ENCODE measurements at places on chromosomes 3 and 15.

- peak; percentile 68 for DNase-seq
These were observed at the start of gene RFTN1 for GRCh38 chr3:16513141-16514020. Gene RFTN1 (minus strand): TSS chr3:16513699. CDS start chr3:16493869, 19,830 bp downstream.

GRCh38 chr3:8619548-8619947 is 25.1 kb downstream of the SSUH2 start:
- no peak for DNase-seq

GRCh38 chr3:154614601-154615000 is 184.6 kb upstream of the GPR149 start:
- no peak for DNase-seq

GRCh38 chr3:146739203-146739671 is 134.1 kb upstream of the PLSCR5 start:
- no peak for DNase-seq

DNA sequence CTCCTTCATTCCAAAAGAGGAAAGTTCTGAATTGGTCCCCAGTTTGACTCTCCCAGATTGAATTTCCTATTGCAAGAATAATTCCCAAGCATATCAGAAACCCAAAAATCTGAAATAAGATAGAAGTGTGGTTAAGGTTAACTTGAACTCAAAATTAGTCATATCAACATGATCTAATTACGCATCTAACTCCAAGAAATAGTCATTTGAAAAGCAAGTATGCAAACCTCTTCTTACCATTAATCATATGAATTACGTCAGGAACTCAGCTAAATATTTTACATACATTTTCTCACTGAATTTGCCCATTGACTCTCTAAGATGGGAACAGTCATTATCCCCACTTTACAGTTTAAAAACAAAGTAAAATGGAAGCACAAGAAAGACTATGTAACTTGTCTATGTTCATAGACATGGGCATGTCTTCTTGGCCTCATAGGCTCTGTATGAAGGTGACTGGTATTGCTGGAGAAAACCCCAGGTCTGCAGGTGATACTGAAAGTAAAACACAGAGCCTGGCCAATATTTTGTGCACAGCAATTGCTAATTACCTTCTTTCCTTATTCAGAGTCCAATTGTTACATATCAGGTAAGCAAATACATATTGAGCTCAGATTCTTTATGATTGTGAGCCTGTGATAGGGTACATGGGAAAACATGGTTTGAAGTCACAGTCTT is 139.2 kb downstream of the ATP8B4 start:
- DNase-seq: no peak

DNA sequence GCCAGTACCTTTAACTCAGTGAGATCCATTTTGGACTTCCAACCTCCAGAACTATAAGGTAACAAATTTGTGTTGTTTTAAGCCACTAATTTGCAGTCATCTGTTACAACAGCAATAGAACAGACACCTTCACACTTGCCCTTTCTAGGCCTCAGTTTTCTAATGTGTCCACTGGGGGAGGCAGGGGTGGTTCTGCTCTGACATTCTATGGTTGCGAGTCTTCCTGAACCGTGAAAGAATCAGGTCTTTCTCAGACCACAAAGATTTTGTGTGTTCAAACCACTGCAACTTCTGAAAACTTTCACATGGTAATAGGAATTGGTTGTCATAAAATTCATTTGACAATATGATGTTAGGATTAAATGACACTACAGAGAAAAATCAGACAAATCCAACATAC is 26.8 kb upstream of the CSTA start:
- peak; percentile 44 for DNase-seq

GRCh38 chr3:174720717-174721116 is 138.4 kb upstream of the NAALADL2 start:
- DNase-seq: no peak

GRCh38 chr3:111539351-111540331 is 2.4 kb upstream of the CD96 start:
- peak; percentile 69 for DNase-seq

DNA sequence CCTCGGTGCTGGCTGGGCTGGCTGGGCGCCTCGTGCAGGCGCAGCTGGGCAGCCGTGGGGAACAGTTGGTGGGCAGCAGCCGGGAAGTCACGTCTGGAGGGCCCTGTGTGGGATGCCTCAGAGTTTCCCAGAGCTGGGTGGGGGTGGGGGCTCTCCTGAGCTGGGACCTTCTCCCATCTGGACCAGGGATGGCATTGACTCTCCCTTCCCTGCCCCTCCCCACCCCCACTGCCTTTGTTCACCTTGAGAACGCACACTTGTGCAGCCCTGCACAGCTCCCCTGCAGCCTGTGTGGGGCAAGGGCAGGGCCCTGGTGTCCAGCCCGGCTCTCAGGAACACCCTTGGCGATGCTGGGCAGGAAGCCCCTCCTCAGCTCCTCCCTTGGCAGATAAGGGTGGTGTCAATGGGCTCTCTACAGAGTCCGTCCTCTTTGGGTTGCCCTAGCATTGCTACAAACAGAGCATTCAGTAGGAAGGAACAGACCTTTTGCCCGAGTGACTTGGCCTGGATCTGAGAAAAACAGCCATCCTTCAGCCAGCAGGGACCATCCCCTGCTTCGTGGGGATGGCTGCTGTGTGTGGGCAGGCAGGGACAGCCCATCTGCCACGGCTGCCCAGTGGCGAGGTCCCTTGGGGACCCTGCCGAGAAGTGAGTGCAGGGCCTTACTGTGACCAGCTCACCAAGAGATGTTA is 25.5 kb upstream of the KLF13 start:
- DNase-seq: peak; percentile 7

DNA sequence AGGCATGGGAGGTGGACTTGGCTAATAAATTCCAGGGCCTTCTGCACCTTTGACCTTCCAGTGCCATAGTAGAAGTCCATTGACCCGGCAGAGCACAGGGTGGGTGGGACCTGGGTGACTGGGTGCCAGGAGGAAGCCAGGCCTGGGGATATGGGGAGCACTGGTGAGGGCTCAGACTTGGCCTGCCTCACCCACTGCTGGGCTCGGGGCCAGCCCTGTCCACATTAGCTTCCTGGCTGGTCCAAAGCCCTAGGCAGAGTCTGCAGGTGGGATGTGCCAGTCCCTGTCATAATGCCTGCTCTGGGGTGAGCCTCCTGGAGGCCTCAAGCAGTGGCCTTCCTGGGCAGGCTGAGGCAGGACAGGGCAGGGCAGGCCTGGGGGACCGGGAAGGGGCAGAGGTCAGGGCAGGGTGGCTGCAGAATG is 38.1 kb upstream of the CHRNB4 start:
- DNase-seq: no peak

- no peak for DNase-seq
These were observed 247.2 kb downstream of the SHQ1 start for GRCh38 chr3:72601060-72601459.

- no peak for DNase-seq
These were observed 159.6 kb upstream of the KCNH8 start for GRCh38 chr3:18988614-18989229.

- no peak for DNase-seq
These were observed 14.8 kb upstream of the SEMA5B start for GRCh38 chr3:123042413-123042812.

DNA sequence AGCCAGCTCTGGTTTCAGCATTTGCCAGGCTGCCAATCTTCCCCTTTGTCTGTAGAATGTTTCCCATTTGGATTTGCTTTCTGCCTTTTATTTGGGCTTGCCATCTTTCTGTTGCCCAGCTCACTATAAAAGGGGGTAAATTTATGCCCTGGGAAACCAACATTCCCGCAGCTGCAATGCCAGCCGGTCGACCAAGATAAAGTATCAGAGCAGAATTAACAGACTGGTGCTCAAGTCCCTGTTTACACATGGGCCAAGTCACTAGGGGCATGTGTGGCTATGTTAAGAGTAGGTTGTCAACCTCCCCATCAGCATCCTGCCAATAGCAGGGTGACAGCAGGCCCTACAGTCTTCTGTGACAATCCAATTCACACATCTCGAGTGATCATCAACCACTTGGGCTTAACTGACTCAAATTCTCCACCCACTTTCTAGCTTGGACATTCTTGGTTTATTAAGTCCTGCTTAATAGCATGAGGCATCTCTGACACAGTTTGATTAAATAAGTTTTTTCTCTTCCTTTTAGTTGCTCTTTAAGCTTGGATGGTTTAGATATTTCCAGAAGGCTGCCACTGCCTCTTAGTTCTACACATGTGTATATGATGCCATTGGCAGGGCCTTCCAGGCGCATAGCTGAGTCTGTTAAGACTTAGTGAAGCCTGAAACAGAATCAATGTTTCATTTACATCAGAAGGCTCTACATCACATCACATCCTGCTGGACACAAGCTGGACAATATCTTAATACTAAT is 24.1 kb upstream of the VEPH1 start:
- DNase-seq: no peak

DNA sequence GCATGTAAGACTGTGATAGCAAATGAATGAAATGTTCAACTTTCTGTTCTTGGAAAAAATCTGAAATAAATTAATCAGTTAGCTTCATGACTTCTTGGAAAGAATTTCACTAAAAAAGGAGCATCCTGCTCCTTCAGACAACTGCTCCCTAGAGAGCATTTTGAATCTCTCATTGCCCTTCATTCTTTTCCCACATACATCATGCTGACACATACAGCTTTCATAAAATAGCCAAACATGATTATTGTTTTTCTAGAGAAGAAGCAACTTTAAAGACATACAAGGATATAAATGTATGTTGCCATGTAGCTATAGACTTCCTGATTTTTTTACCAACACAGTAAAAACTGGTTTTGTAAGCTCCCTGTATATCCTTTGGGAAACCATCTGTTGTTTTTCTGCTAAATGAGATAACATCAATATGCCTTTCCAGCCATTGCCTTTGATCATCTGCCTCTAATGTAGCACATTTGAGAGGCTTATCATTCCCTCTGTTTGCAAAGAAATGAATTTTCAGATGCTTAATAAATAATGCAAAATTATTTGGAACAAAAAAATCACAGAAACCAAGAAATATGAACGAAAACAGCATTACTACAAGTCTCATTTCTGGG is 248.2 kb upstream of the GPR149 start:
- DNase-seq: no peak

- DNase-seq: no peak
These were observed 358.2 kb downstream of the SQOR start for GRCh38 chr15:45993072-45993471.

DNA sequence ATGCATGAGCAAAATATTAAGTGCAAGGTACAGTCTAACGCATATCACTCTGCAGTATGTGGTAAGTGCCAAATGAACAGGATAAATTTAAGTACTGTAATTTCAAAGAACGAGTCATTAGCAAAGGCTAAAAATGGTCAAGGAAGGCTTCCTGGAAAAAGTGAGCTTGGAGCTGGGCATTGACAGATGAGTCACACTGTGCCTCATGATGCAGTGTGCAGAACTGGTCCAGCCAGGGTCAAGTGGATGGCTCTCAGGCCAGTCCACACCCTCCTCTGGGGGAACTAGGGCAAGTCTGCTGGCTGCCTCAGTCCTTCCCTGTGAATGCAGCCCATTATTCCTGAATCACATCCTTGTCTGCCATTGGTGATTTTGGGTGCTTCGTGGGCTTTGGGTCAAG is 76.3 kb downstream of the CACNA1D start:
- no peak for DNase-seq

DNA sequence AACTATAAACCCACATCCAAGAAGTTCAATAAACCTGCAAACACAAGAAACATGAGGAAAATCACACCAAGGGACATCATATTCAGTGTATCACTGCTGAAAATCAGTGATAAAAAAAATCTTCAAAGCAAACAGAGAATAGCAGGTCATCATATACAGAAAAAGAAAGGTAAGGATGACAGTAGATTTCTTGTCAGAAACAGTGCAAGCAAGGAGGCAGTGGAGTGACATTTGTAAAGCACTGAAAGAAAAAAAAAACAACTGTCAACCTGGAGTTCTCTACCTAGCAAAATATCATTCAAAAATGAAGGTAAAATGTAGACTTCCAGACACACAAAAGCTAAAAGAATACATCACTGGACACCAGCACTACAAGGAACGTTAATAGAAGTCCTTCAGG is 71.5 kb downstream of the TRPC1 start:
- no peak for DNase-seq

GRCh38 chr15:90750186-90750585 is 33.0 kb downstream of the BLM start:
- peak; percentile 37 for DNase-seq

DNA sequence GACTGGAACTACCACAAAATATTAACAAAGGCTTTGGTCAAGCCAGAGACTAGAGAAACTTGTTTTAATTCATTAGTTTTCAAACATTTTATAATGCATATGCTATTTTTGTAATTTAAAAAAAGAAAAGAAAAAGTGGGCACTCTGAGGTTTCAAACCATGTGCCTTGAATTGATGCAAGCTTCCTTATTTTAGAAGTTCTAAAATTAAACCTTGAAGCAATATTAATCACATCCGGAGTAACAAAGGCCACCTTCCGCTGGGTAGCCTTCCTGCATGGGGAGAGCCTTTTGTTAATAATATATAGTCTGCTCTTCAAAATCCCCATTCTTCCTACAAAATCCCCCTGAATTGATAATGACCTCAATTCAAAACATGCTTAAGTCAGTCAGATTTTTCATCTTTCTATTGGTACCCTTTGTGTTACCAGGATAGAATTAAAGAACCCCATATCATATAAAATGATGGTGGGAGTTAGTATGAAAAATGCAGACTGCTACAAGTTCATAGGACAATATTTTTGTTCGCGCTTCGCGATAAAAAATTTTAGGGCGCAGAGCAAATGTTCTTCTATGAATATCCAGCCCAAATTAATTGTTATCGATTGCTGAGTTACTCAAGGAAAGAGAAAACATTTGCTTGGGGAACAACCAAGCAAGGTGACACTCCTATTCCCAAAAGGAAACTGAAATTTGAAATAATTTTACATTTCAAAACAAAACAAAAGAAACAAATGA is 30.6 kb downstream of the LDHAL6B start:
- no peak for DNase-seq

DNA sequence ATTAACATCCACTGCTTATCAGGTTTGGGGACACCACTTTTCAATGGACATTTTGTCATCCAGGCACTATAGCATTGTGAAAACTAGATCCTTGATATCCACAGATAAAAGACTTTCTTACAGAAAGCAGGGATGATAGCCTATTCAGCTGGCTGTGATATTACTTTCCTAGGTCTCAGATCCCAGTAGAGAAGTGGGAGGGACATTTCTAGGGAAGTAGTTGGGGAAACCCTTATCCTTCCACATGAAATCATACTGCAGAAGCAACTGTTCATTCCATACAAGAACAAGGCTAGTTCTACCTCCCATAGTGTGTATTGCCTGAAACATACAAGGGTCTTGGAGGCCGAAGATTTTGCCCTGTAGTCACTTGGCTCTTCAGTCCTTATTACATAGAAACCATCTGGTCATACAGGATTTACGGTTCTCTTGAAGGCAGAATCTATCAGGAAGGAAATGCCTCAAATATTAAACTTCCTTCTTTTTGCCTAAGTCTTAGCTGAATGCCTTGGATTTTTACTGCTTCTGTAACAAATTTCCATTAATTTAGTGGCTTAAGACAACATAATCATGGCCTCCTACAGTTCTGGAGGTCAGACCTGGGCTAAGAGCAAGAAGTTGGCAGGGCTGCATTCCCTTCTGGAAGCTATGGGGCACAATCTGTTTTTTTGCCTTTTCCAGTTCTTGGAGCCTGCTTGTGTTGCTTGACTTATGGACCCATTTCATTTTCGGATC is 119.4 kb downstream of the ECT2 start:
- DNase-seq: no peak
